Ureter (tissue), 1 donor: ENCODE measurements at places on chromosomes 12 and 14.

DNA sequence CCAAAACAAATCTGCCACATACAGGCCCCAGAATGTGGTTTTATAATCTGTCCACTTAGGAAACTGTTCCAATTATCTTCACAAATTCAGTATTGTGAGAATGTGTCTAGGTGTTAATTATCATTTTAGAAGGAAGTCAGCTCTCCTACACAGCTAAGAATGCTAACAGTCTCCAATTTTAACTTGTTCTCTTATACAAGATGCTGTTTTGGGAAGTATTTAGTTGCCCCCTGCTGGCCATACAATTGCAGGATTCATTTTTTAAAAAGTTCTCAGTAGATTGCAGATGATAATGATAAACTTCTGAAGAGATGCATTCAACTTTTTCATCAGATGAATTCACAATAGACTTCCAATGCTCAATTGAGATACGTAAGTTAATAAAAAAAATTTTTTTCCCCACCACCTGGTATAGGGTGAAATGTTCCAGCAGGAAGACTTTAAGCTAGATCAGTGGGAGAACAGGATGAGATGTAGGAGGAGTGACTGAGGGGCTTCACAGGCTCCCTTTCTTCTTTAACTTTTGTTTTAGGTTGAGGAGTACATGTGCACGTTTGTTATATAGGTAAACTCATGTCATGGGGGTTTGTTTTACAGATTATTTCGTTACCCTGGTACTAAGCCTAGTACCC is 27.3 kb upstream of the OSBPL8 start:
- DNase-seq: no peak

GRCh38 chr12:20751046-20751445 is 55.9 kb downstream of the SLCO1C1 start:
- no peak for DNase-seq

- no peak for DNase-seq
Observed at GRCh38 chr12:109982210-109982609, 14.0 kb downstream of the GIT2 start.

- no peak for DNase-seq
Observed at GRCh38 chr12:28104316-28104715, 85.9 kb upstream of the CCDC91 start.
